Suprapubic skin (tissue), 4 donors: ENCODE measurements at places on chromosomes 16 and 17. TPM values are rescaled to one million over a fixed set of nuclear protein-coding genes. Genes with fewer than 3 reads are reported as not detected.

Gene GNAO1
- total RNA-seq, result 5.5 TPM

- H3K27ac ChIP-seq, result no peak overlapping the region
- no peaks in the 10 kb centered on the region for H3K27me3 ChIP-seq
- H3K4me1 ChIP-seq, result peaks cover 23% of the 10 kb centered on the region
- no peaks in the 10 kb centered on the region for H3K36me3 ChIP-seq
- no peak for DNase-seq
Observed at GRCh38 chr17:66511135-66511534, 208.7 kb downstream of the PRKCA start.

Gene TBX2
- 3.1 TPM for total RNA-seq

Gene TVP23A
- 0.64 TPM for total RNA-seq

Gene YBX2
- 4.3 TPM for total RNA-seq

- H3K4me3 ChIP-seq, result no peak overlapping the region
- no peaks in the 10 kb centered on the region for H3K27me3 ChIP-seq
Observed at GRCh38 chr16:84104231-84104630, 12.5 kb downstream of the MBTPS1 start.

DNA sequence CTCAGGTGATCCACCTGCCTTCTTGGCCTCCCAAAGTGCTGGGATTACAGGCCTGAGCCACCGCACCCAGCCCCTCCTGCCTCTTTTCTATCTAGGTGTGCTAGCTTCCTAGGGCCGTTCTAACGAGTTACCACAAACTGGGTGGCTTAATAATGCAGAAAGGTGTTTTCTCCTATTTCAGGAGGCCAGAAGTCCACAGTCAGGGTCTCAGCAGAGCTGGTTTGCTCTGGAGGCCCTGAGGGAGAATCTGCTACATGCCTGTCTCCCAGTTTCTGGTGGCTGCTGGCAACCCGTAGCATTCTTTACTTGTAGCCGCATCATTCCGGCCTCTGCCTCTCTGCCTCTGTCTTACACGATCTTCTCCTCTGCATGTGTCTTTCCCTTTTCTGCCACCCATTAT lies 89.2 kb downstream of the NTN1 start:
- H3K27me3 ChIP-seq, result no peaks in the 10 kb centered on the region
- no peak overlapping the region for H3K4me3 ChIP-seq
- no peak for DNase-seq
- no peak overlapping the region for H3K27ac ChIP-seq
- no peaks in the 10 kb centered on the region for H3K36me3 ChIP-seq

Gene TCAP
- 1.1 TPM for total RNA-seq

Gene MAP2K3
- 57.2 TPM for total RNA-seq

GRCh38 chr17:1953831-1954230 lies 71.3 kb downstream of the RTN4RL1 start:
- no peak for DNase-seq
- H3K36me3 ChIP-seq, result no peaks in the 10 kb centered on the region
- H3K27ac ChIP-seq, result no peak overlapping the region

- H3K36me3 ChIP-seq, result no peaks in the 10 kb centered on the region
- H3K4me1 ChIP-seq, result no peaks in the 10 kb centered on the region
- no peak for DNase-seq
- no peaks in the 10 kb centered on the region for H3K27me3 ChIP-seq
- H3K27ac ChIP-seq, result no peak within 1 kb of the TSS
Observed at GRCh38 chr16:72172105-72173034, at the start of gene PMFBP1. PMFBP1 (minus strand) TSS chr16:72172155; CDS start chr16:72171208, 947 bp downstream.

GRCh38 chr17:50518384-50519023 lies 10.3 kb downstream of the MYCBPAP start:
- DNase-seq, result no peak
- no peaks in the 10 kb centered on the region for H3K27me3 ChIP-seq
- H3K27ac ChIP-seq, result peak overlapping the region; percentile 29
- peaks cover 21% of the 10 kb centered on the region for H3K4me1 ChIP-seq

Gene NUDT7
- 16.1 TPM for total RNA-seq

DNA sequence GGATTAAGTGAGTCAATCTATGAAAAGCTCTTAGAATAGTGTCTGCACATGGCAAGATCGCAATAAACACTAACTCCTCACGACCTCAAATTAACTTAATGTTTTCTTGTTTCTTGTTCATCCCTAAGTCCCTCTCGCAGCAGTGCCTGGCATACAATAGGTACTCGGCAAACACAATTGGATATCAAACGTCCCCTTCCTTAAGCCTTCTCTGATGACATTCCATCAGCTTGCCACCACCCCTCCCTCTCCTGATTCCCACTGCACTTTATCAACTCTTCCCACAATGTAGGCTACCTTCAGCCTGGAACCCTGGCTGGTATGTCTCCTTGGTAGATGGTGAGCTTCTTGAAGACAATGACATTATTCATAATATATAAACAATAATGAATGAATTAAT lies 33.3 kb downstream of the CCDC42 start:
- no peak overlapping the region for H3K4me3 ChIP-seq
- no peaks in the 10 kb centered on the region for H3K27me3 ChIP-seq
- H3K36me3 ChIP-seq, result no peaks in the 10 kb centered on the region

Gene KRT20
- not detected for total RNA-seq

GRCh38 chr17:235831-236640 lies 54.6 kb upstream of the DOC2B start:
- H3K4me3 ChIP-seq, result no peak overlapping the region
- no peaks in the 10 kb centered on the region for H3K27me3 ChIP-seq
- no peaks in the 10 kb centered on the region for H3K36me3 ChIP-seq
- peaks cover 6% of the 10 kb centered on the region for H3K4me1 ChIP-seq

DNA sequence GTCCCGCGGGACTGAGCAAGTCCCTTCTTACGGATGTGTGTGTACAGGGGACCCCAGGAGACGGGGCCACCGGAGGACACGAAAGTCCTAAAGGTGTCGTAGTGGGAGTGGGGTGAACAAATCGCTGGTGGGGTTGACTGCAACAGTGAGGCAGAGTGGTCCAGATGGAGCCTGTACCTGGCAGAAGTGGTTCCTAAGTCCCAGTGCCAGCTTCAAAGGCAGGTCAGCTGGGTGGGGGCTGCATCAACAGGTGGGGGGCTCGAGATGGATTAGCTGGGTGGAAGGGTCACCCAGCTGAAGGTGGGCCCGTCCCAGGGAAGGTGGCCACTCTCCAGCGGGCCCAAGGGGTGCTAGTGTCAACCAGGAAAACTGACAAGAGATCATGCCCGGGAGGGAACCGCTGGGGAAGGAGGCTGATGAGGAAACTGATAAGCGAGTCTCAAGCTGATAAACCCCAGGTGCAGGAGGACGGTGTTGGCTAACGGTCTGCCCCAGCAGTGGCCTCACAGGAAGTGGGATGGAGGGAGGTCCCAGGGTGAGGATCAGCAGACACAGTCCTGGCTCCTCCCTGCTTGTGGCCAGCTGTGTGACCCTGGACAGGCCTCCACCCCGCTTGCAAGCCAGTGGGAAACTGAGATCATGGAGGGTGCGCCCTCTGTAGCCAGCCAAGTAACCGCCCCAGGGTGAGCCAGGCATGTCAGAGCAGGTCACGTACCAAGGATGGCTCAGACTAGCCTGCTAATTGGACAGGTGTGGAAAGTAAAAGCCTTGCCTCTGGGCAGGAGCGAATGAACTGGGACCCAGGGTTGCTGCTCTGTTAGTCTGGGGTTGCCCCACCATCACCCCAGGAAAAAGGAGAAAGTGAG lies 1.0 kb downstream of the ORAI3 start:
- H3K27me3 ChIP-seq, result no peaks in the 10 kb centered on the region
- peaks cover 52% of the 10 kb centered on the region for H3K4me1 ChIP-seq
- peak; percentile 94 for DNase-seq
- peak overlapping the region; percentile 93 for H3K27ac ChIP-seq
- H3K36me3 ChIP-seq, result peaks cover 10% of the 10 kb centered on the region

- H3K4me3 ChIP-seq, result no peak overlapping the region
- H3K4me1 ChIP-seq, result peaks cover 45% of the 10 kb centered on the region
- H3K27ac ChIP-seq, result peak overlapping the region; percentile 73
- no peak for DNase-seq
- no peaks in the 10 kb centered on the region for H3K27me3 ChIP-seq
Observed at GRCh38 chr16:55439101-55439690, 39.8 kb upstream of the MMP2 start.

DNA sequence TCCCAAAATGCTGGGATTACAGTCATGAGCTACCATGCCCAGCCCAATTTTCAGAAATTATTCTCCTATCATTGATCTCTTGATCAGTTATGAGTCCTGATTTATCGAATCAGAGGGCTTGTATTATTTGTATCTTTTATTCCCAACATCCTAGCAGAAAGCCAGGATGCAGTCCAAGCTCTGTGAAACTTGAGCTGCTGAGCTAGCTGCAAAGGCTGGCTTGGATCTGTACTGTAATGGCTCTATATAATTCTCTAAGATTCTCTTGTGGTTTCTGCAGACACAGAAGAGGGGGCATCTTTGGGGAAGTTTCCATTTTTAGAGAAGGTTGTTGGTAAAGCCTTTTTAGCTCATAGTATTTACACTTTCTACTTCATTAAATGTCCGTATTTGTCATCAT lies 227.1 kb downstream of the MAP2K4 start:
- DNase-seq, result no peak
- H3K27ac ChIP-seq, result no peak overlapping the region
- no peaks in the 10 kb centered on the region for H3K27me3 ChIP-seq

- DNase-seq, result peak; percentile 26
- no peaks in the 10 kb centered on the region for H3K36me3 ChIP-seq
- no peak overlapping the region for H3K4me3 ChIP-seq
- peaks cover 26% of the 10 kb centered on the region for H3K27me3 ChIP-seq
- peaks cover 8% of the 10 kb centered on the region for H3K4me1 ChIP-seq
Observed at GRCh38 chr16:66849549-66849948, 5.3 kb downstream of the CA7 start.

GRCh38 chr16:29784901-29785500 lies 5.5 kb upstream of the KIF22 start:
- H3K36me3 ChIP-seq, result no peaks in the 10 kb centered on the region
- peak; percentile 89 for DNase-seq
- H3K4me3 ChIP-seq, result peak overlapping the region; percentile 29
- peaks cover 1% of the 10 kb centered on the region for H3K27me3 ChIP-seq
- peaks cover 18% of the 10 kb centered on the region for H3K4me1 ChIP-seq

GRCh38 chr17:64938925-64939474 lies 19.7 kb upstream of the LRRC37A3 start:
- H3K27me3 ChIP-seq, result no peaks in the 10 kb centered on the region
- H3K27ac ChIP-seq, result no peak overlapping the region
- DNase-seq, result no peak
- H3K4me3 ChIP-seq, result no peak overlapping the region

DNA sequence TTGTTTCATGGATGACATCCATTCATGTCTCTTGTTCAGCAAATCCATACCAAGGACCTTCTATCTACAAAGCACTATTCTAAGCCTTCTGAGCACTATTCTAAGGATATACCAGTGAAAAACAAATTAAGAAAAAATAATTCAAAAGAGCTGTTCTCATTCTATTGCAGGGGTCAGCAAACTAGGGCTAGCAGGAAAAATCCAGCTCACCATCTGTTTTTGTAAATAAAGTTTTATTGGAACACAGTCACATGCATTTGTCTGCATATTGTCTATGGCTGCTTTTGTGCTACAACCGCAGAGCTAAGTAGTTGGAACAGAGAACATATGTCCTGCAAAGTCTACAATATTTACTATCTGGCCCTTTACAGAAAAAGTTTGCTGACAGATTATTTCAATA lies 222.7 kb upstream of the DYNLRB2 start:
- no peak overlapping the region for H3K27ac ChIP-seq
- H3K27me3 ChIP-seq, result no peaks in the 10 kb centered on the region
- DNase-seq, result no peak
- no peaks in the 10 kb centered on the region for H3K36me3 ChIP-seq

GRCh38 chr16:87143661-87144121 lies 173.5 kb downstream of the C16orf95 start:
- DNase-seq, result no peak
- no peaks in the 10 kb centered on the region for H3K36me3 ChIP-seq
- H3K4me3 ChIP-seq, result no peak overlapping the region
- no peak overlapping the region for H3K27ac ChIP-seq
- no peaks in the 10 kb centered on the region for H3K4me1 ChIP-seq

- no peak overlapping the region for H3K27ac ChIP-seq
- no peak for DNase-seq
- H3K36me3 ChIP-seq, result no peaks in the 10 kb centered on the region
Observed at GRCh38 chr17:44375196-44376017, 11.8 kb upstream of the FAM171A2 start.

DNA sequence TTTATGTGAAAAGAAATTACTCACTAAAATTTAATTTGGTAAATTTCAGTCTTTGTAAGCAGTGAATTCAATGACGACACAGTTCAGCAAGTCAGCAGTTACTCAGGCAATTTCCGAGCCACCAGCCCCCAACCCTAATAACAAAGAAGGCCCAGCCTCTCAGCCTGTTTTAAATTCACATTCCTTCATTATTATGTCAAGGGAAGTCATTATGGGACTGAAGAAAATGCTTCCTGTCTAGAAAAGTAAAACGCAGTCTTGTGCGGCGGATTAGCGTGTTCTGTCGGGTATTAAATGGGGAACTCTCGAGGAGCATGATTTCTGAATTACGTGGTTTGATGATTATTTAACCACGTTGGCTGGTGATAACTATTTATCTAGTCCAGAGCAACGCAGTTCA lies 177.6 kb downstream of the AIPL1 start:
- H3K4me1 ChIP-seq, result no peaks in the 10 kb centered on the region
- no peak for DNase-seq
- H3K27ac ChIP-seq, result no peak overlapping the region
- peaks cover 11% of the 10 kb centered on the region for H3K27me3 ChIP-seq
- H3K4me3 ChIP-seq, result no peak overlapping the region
- no peaks in the 10 kb centered on the region for H3K36me3 ChIP-seq

Gene NSMCE1
- total RNA-seq, result 32.2 TPM

Gene SPATA32
- total RNA-seq, result not detected

GRCh38 chr16:71894229-71894920 lies 956 bp upstream of the IST1 start:
- no peaks in the 10 kb centered on the region for H3K36me3 ChIP-seq
- H3K27me3 ChIP-seq, result no peaks in the 10 kb centered on the region
- peak overlapping the region; percentile 62 for H3K4me3 ChIP-seq
- H3K27ac ChIP-seq, result peak overlapping the region; percentile 89

Gene ABHD15
- 7.2 TPM for total RNA-seq

GRCh38 chr17:51322390-51323029 lies 62.2 kb downstream of the UTP18 start:
- no peaks in the 10 kb centered on the region for H3K27me3 ChIP-seq
- H3K27ac ChIP-seq, result no peak overlapping the region
- DNase-seq, result no peak
- no peaks in the 10 kb centered on the region for H3K36me3 ChIP-seq

Gene LAT
- 4.9 TPM for total RNA-seq

Gene ASPA
- 5.4 TPM for total RNA-seq

DNA sequence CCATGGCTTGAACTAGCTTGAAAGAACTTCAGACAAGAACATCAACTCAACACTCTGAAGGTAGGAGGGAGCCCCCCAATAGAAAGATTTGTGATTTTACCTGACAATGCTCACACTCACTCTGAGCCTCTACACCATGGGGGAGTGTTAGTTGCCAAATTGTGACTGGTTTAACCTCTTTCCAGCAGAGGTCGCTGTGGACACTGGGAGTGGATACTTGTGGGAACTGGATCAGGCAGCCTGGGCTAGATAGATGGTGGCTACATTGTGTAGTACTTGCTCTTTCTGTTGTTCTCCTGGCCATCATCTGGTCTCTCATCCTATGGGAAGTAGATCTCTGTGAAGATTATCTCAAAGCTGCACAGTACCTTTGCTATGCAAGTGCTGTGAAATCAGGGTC lies 2.9 kb downstream of the SMPD3 start:
- DNase-seq, result no peak
- no peaks in the 10 kb centered on the region for H3K36me3 ChIP-seq

GRCh38 chr16:83952940-83953795 lies at the start of gene OSGIN1:
OSGIN1 (plus strand) TSS chr16:83953240; CDS start chr16:83957672, 4,432 bp downstream.
- H3K27ac ChIP-seq, result peak within 1 kb of the TSS; percentile 92
- H3K36me3 ChIP-seq, result peaks cover 1% of the 10 kb centered on the region
- H3K27me3 ChIP-seq, result no peaks in the 10 kb centered on the region
